ENCODE measurements at places on chromosomes 11 and 22.

DNA sequence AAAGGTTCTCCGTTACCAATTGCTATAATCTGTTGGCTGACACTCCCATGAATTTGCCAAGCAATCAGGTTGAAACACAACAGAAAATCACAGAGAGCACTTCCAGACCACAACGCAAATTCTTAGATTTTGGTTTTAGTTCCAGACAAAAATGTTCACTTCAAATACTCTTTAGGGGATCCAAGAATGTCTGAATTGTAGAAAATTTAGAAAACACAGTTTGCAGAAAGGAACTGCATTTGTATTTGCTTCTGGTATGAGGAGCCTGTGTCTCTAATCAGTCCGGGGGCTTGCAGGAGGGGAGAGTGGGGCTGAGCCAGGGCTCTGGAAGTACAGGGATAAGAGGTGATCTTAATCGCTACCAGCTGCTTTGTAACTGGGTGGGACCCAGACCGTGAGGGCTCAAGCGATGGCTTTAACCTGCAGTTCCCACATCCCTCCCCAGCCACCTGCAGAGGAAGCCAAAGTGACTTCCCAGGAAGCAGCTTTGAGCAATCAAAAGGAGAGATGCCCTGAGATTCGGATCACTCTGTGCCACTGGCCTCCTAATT, 18.7 kb downstream of the SCUBE2 start:
- DNase-seq: no peak

- no peak for DNase-seq
Measured at GRCh38 chr11:14916403-14916802, 24.4 kb upstream of the CYP2R1 start.

GRCh38 chr11:36467916-36468315, 42.2 kb downstream of the TRAF6 start:
- DNase-seq: no peak

GRCh38 chr22:26398741-26399153, 30.3 kb upstream of the ASPHD2 start:
- peak; percentile 73 for DNase-seq

DNA sequence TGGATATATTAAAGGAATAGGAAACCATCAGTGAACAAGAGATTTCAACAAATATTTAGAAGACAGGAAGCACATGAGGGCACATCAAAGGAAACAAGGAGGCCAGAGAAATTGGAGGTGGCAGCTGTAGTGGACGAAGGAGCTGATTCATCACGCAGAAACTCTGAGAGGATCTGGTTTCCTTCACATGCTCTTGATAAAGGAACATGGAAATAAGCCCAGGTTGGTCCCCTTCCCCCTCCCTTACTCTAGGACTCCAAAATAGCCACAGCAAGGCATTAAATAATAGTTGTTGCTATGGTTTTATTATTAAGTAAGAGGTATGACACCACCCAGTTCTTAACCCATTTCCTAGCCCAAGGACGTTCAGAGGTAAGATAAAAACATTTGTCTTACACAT, 11.3 kb downstream of the IZUMO1R start:
- DNase-seq: no peak

DNA sequence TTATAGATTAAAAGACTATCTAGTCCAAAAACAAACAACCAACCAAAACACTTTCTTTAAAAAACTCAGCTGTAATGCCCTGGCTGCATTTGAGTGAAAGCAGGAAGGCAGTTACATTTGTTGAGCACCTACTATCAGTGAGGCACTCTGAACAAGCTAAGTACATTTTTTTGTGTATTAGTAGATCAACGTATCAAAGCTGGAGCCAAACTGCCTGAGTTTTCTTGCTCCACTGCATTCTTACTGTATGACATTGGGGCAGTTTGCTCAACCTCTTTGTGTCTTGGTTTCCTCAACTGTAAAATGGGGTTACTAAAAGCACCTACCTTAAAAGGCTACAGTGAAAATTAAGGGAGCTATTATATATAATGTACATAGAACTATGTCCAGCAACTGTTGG, 22.0 kb downstream of the COA4 start:
- no peak for DNase-seq

DNA sequence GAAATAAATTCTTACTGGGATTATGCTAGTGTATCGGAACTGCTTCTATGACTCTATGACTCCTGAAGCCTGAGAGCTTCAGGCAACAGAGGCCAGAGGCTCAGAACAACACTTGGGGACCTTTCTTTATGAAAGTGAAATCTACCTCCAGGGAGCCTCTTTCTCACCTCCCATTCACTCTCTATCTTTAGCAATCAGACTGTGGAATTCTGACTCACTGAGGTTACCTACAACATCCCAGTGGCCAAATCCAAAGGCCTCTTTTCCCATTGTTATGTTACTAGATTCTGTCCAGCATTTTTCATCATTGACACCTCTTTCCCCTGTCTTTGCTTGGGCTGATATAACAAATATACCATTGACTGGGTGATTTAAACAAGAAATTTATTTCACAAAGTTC, 14.1 kb upstream of the CYB5R2 start:
- no peak for DNase-seq

DNA sequence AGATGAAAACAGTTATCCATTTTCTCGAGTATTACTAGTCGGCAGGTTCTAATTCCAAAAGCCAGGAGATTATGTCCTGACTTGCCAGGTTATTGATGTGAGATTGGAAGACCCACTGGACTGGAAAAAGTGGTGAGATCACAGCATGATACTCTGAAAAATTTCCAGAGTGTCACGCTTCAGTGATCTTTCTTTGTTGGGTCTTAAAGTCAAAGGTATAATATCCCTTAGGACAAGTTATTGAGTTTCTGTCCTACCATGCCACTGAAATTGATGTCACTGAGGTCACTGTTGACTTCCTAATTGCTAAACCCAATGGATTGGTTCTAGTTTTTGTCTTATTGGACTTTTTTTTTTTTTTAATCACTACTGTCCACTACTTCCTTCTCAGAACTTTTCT, 104.5 kb upstream of the GRAMD1B start:
- DNase-seq: no peak

DNA sequence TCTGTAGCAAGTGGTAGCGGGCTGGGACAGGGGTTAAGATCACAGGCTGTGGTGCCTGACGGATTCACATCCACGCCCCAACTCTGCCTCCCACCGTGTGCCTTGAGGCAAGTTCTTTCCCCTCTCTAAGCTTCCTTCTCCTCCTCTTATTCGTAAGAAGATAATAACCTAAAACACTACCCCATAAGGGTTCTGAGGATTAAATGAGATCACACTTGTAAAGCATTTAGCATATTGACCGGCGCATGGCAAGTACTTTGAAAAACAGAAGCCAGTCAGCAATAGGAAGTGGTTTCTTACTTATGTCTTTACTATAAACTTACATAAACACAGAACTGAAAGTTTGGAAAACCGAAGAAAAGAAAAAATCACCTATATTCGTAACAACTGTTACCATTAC, 15.5 kb upstream of the LMO2 start:
- no peak for DNase-seq

- DNase-seq: no peak
Measured at GRCh38 chr11:9783986-9784385, 120.1 kb downstream of the SWAP70 start.

GRCh38 chr22:41523464-41524221, 20.6 kb downstream of the POLR3H start:
- peak; percentile 78 for DNase-seq

DNA sequence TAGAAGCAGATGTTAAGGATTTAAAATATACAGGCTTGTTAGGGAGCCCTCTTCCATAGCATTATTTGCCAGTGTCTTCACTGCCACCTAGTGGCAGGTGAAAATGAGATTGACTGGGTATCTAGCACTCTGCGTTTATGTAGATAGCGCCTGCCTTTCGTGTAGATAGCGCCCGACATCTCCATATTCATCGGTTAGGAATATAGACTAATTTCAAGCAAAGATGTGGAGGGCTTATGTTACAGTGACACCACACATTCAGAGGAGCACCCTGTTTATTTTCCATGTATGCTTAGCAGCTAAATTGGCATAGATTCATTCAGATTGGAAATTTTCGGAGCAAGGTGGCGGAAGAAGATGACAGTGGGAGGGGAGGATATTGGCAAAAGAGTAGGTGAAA, 72.0 kb downstream of the SLC5A12 start:
- peak; percentile 70 for DNase-seq

GRCh38 chr11:6627762-6628241, 8.6 kb upstream of the TPP1 start:
- no peak for DNase-seq

DNA sequence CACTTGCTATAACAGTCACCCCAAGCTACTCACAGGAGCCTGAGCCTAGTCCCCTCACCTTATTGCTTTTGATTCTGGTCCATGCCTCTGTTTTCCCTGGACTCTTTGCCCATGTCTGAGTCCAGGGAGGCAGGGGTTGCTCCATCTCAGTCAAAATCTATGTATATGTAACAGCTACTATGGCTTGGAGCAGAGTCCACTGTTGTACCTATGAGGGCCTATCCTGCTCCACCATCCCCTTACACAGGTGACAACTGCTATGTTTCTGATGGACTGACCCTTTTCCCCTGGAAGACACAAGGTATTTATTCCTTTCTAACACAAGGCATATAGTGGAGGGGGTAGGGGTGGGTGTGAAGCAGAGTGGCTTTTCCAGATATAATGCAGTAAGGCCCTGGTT, 119.6 kb downstream of the VPREB1 start:
- DNase-seq: no peak

- DNase-seq: no peak
Measured at GRCh38 chr11:130190371-130190881, 30.8 kb downstream of the ST14 start.

All from hematopoietic multipotent progenitor cell treated with erythropoietin and hydrocortisone succinate and interleukin-3 and kit ligand, for 8 days (in vitro differentiated cells).